ENCODE measurements at places on chromosomes 2 and 18.

GRCh38 chr2:199467066-199467822 is 9.5 kb upstream of the SATB2 start:
- DNase-seq = no peak

GRCh38 chr2:27954221-27954673 is 63.7 kb downstream of the BABAM2 start:
- no peak for DNase-seq

DNA sequence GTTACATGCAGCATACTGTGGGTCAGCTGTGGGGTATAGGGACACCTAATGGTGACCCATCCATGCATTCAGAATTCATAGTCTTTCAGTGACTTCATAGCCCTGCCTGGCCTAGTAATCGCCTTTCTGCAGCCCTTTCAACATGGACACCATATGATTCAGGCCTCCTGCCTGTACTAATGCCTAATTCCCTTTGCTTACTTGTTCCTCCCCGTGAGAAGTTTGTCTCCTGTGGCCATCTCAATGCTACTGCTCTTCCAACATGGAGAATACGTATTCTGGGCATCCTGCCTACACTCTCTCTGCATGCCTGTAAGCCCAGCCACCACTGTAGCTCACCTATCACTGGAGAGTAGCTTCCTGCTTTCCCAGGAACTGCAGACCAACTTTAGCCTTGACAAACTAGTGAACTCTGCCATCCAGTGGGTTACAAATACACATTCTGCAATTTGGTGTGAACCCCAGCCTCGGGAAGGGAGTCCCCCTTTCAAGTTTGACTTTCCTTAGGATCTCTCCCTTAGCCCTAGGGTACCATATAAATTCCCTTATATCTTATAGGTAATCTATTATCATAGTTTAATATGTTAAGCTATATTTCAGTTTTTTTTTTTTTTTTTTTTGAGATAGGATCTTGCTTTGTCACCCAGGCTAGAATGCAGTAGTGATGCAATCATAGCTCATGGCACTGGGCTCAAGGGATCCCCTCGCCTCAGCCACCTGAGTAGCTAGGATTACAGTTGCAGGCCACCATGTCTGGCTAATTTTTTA is 22.3 kb downstream of the M1AP start:
- no peak for DNase-seq

GRCh38 chr2:29702276-29702675 is 219.1 kb downstream of the ALK start:
- no peak for DNase-seq

GRCh38 chr2:62293490-62294271 is 97.8 kb downstream of the B3GNT2 start:
- no peak for DNase-seq

DNA sequence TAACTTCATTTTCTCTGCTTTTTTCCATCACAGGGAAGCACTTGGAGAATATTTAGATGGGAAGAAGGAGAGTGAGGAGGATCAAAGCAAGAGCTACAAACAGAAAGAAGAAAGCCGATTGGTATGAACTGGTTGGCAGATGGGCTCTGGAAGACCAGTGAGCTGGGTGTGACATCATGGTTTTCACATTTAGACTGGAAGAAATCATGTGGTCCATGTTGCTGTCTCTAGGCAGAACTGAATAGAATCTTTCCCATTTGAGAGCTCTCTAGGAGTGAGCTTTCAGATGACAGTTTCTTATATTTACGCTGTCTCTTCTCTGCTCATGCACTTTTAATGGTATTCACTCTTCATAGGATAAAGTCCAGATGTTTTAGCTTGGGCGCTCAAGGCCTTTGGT is 12.6 kb downstream of the DRC1 start:
- no peak for DNase-seq

DNA sequence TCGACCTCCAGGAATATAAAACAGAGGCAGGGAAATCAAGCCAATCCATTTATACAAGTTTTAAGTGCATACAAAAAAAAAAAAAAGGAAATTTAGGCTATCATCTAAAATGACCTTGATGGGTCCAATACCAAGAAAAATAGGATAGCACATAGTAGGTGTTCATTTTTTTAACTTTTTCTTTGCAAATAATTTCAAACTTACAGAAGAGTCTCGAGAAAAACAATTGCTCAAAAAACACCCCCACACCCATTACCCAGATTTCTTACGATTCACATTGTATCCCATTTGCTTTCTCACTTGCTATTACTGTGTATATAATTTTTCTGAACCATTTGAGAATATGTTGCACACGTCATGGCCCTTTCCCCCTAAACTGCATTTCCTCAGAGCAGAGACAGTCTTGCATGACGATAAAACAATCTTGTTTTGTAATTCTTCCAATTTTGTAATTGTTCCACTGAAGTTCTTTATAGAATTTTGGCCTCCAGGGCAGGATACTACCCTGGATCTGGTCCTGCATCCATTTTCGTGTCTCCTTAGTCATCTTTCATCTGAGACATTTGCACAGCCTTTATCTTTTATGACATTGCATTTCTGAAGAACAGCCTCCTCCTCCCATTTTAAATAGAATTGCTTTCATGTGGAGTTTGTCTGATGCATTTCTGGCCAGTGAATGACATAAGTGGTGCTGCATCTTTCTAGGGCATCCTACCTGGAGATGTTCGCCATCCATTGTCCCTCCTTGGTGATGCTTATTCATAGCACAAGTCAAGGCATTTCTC is 68.9 kb downstream of the CYB5A start:
- DNase-seq = no peak

GRCh38 chr2:43226955-43227829 is 786 bp upstream of the ZFP36L2 start:
- DNase-seq = peak; percentile 79

- DNase-seq = no peak
These were observed 19.7 kb upstream of the GNAL start for GRCh38 chr18:11669271-11669947.

DNA sequence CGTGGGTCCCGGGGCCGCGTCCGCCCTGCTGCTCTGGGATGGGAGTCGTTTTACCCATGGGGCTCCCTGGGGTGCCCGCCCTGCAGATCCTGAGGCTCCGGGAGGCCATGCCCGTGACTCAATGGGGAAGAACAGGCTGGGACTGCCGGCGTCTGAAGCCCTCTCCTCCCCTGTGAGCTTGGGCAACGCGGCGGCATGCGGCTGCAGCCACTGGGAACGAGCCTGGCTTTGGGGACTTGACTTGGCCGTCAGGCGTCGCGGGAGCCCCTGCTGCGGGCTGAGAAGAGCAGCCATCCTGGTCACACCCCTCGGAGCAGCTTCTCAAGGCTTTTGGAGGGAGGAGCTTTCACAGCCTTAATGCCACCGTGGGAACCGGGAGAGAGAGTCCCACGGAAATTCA is 126.9 kb upstream of the CTDP1 start:
- DNase-seq = no peak
